ENCODE measurements at places on chromosomes 11 and 22.
A peak's percentile ranks its signal among the peaks of the same experiment; 100 is the strongest.

- peak; percentile 27 for DNase-seq
These were observed 70.8 kb upstream of the NARS2 start for GRCh38 chr11:78645226-78646202.

GRCh38 chr11:24234822-24235508 lies 261.9 kb upstream of the LUZP2 start:
- no peak for DNase-seq

DNA sequence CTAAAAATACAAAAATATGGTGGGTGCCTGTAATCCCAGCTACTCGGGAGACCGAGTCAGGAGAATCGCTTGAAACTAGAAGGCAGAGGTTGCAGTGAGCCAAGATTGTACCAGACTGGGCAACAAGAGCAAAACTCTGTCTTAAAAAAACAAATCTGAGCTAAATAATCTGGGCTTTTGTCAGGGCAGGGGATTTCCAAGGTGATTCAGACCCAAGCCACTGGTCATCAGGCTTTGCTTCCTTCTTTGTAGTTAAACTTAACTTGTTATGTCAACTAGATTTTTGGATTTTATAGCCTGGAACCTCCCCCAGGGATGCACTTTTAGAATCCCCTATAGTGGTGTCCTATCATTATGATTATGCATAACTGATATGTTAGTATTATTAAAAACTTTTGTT lies 27.0 kb upstream of the SLC22A8 start:
- DNase-seq: peak; percentile 28

DNA sequence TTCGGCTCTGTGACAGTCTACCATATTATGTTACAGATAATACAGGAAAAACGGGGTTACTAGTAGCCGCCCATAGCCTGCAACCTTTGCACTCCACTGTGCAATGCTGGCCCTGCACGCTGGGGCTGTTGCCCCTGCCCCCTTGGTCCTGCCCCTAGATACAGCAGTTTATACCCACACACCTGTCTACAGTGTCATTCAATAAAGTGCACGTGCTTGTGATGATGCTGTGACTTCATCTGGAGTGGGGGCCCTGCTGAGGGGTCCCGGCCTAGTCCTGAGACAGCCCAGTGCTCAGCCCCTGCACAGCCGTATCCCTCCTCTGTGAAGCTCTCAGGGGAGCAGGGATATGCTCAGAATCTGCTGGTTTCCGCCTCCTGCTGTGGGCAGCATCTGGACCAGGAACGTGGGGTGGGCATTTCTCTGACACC lies 1.2 kb downstream of the IFITM1 start:
- DNase-seq: no peak

GRCh38 chr22:49010901-49011300 lies 816.8 kb downstream of the BRD1 start:
- DNase-seq: no peak

DNA sequence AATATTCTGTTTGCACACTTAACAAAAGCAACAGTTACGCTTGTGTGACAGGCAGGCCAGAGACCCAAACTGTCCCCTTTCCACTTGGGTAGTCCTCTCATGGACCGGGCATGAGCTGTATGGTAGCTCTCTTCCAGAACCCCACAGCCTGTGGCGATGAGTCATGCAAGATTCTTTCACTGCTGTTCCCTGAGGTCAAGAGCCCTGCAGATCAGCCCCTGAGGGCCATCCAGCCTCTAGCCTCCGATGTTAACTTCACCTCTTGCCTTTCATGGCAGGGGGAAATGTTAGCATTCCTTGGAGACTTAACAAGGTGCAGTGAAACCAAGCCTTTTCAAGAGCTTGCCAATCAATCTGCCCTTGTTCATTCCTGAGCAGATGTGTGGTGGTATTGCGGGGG lies 63.2 kb upstream of the DEUP1 start:
- DNase-seq: no peak

- DNase-seq: no peak
These were observed 3.1 kb upstream of the MTCH2 start for GRCh38 chr11:47645500-47645899.

- DNase-seq: no peak
These were observed 263.3 kb downstream of the LARGE1 start for GRCh38 chr22:33656808-33657628.

DNA sequence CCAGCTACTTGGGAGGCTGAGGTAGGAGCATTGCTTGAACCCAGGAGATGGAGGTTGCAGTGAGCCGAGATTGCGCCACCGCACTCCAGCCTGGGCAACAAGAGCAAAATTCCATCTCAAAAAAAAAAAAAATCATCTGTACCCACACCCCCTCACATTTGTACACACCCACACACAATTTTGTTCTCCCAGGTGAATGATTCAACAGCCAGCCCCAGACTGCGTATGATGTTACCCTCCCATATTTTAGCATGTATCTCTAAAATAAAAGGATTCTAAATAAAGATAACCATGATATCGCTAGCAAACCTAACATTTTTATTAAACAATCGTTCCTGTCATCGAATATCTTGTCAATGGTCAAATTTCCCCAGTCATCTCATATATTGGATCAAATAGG lies 65.8 kb downstream of the BRD1 start:
- no peak for DNase-seq

- peak; percentile 32 for DNase-seq
These were observed 34.0 kb upstream of the A4GALT start for GRCh38 chr22:42754658-42755057.

DNA sequence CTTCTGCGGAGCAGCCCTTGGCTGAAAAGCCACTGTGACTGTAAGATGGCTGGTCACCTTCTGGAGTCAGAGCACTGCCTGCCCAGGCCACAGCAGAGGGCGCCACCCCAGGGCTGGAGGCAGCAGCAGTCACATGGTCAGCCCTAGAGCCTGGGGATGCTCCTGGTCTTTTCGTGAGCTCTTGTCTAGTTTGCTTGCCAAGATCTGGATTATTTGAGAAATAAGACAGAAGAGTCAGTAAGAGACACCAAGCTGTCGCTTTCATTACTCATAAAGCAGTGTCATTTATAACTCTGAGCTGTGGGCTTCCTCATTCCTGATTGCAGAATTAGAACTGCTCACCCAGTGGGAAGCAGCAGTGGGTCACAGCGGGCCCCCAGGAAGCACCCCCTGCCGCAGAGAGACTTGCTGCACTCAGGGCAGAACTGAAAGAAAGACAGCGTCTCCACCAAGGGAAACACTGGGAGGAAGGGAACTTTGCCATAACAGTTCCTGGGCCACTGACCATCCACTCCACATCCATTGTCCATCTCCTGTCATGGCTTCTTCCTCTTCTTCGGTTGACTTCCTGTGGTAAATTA lies 56.7 kb downstream of the PPP6R2 start:
- DNase-seq: peak; percentile 90

- DNase-seq: no peak
These were observed 13.0 kb upstream of the MFNG start for GRCh38 chr22:37499027-37499707.

GRCh38 chr11:124211321-124211720 lies 28.2 kb downstream of the OR10D3 start:
- DNase-seq: no peak

All from CD14-positive monocyte (primary cell).